HuH-7.5 (cell line): ENCODE measurements at places on chromosomes 6 and 20.
A peak's percentile ranks its signal among the peaks of the same experiment; 100 is the strongest.

- DNase-seq = no peak
Measured at GRCh38 chr6:167566711-167567141, 241.8 kb downstream of the TTLL2 start.

- DNase-seq = no peak
Measured at GRCh38 chr20:58618351-58619076, 32.6 kb upstream of the STX16 start.

- no peak for DNase-seq
Measured at GRCh38 chr6:47117314-47117713, 75.2 kb upstream of the ADGRF1 start.

GRCh38 chr20:22430154-22430745 is 154.1 kb downstream of the FOXA2 start:
- DNase-seq = peak; percentile 59

DNA sequence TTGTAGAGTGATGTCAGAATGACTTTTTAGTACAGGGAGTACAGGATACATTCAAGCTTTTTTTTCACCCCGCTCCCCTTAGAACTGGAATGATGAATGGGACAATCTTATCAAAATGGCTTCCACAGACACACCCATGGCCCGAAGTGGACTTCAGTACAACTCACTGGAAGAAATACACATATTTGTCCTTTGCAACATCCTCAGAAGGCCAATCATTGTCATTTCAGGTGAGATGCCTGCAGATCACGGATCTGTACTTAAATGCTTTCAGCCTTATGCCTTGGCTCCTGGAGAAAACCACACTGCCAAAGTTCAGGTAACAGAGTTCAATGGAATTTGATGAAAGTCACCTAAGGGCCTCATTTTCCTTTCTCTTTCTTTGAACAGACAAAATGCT is 8.5 kb downstream of the TNFAIP3 start:
- DNase-seq = no peak

DNA sequence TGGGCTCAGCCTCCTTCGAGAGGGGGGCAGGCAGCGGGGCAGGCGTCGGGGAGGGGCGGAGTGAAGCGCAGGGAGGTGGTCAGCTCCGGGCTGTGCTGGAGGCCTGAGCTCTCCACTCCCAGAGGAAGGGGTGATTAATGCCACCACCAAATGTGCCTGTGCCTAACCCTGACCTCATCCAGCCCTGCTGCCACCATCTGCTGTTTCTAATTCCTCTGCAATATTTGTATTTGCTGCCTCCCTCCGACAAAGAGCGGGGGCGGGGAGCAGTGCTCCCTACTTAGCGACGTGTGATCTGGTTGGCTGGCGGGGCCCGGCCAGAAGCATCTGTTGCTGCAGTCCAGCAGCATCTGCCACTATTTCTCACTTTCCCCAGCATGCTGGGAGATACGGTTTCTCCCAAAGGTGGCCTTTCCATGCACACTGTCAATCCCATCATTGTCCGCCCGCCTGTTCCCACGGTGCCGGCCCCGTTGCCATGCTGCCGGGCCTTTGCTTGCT is 47.0 kb downstream of the DLL1 start:
- no peak for DNase-seq

DNA sequence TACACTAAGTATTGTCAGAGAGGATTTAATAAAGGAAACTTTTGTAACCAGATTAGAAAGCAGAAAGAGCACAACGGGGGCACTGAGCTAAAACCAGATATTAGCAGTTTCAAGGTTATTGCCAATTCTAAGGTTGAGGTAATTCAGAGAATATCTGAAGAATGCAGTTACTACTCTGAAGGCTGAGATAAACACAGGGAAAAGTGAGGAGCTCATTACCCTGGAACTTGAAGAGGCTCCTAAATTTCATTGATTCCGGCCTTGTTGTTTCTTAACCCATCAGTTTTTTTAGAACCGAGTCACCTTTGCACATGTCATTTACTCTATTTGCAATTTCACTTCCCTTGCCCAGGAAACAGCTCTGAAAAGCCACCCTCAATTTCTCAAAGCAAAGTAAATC is 72.4 kb upstream of the BTBD3 start:
- no peak for DNase-seq

GRCh38 chr6:18412068-18412467 is 24.9 kb downstream of the RNF144B start:
- no peak for DNase-seq

GRCh38 chr6:137307163-137307854 is 88.1 kb upstream of the IFNGR1 start:
- DNase-seq = no peak

- DNase-seq = no peak
Measured at GRCh38 chr6:43827898-43828297, 57.9 kb downstream of the VEGFA start.

GRCh38 chr6:150881911-150882481 is 16.5 kb downstream of the MTHFD1L start:
- DNase-seq = peak; percentile 31

DNA sequence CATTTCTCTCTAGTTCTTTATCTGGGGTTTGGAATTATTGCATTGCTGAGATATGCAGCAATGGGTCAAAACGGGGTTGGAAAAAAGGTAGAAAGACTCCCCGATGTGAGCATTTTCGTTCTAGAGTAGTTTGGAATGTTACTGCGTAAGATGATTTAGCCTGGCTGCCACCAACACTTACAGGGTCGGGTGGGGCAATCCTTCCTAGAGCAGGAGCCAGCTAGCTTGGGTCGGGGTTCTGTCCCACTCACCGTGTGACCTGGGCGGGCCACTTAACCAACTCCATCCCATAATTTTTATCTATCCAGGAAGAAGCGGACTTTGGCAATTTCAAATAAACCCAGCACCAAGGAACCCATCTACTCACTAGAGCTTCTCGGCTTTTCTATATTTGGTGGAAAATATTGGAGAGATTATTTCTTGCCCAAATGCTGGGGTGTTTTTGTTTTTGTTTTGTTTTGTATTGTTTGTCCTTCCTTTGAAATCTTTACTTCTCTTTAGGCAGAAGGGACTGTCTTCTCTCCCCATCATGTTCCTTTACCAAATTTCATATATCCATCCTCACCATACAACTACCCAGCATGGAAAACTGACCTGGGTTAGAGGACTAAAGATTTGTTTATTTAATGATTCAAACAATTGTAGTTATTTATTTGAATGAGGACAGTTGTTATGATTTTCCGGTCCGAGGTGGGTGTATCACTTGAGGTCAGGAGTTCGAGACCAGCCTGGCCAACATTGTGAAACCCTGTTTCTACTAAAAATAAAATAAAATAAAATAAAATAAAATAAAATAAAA is 72.4 kb downstream of the GPX5 start:
- no peak for DNase-seq

DNA sequence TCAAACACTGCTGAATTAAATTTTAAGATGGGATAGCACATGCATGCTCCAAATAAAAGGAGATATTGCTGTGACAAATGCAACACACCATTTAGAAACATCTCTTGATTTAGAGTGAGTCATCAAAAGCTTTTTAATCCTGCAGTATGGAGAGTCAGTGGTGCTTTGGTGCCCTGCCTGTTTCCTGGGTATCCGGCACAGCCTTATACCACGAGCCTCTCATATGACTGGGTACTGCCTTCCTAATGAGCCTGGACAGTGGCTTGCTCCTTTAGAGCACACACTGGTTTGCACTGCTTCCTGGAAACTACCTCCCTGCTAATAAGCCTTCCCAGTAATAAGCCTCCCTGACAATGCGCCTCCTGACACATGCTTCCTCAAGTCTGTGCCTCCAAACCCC is 65.3 kb upstream of the KCNK16 start:
- no peak for DNase-seq

- no peak for DNase-seq
Measured at GRCh38 chr6:142914937-142915697, 29.9 kb downstream of the HIVEP2 start.

DNA sequence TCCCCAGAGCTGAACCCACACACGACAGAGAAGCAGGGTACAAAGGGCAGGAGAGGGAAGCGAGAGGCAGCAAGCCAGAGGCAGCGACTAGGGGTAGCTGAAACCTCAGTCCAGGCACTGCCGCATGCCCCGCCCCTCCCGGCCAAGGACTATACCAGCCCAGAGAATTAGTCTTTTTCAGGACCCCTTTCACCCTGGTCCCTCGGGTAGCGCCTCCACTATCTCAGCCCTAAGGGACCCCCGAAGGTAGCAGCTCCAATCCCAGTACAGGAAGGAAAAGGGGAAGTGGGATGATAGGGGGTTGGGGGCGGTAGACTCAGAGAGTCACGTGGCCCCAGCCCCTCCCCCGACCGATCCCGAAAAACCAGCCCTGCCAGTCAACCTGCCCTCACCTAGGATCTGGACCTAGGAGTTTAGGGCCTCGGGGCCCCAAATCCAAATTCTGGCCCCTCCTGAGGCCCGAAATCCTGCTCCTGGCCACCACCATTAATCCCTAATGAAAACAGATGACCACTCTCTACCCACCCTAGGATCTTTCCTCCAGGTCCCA is 1.3 kb downstream of the RGL2 start:
- DNase-seq = peak; percentile 34

DNA sequence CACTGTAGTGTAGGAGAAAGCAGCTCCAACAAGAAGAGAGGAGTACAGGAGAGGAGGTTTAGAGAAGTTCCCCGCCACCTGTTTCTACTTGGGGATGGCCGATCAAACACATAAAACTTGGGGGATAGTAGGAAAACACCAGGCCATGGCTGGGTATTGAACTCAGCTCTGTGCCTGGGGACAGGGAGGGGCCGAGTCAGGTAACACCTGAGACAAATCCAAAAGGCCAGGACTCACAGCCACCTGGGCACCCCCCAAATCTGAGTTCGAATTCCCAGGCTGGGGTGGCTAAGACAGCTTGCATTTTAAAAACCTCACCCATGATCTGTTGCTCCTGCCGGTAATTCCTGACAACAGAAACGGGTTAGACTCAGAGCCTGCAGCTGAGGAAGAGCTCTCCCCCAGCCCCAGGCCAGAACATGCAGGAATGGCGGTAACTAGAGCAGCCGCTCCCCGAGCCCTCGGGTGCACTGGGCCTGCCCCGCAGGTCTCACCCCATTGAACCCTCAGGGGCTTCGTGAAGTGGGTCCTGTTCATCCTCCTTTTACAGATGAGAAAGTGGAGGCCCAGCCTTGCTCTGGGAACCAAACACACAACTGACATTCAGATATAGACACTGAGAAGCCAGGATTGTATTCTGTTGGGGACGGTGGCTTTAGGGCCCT is 61.0 kb downstream of the TCP11 start:
- no peak for DNase-seq

DNA sequence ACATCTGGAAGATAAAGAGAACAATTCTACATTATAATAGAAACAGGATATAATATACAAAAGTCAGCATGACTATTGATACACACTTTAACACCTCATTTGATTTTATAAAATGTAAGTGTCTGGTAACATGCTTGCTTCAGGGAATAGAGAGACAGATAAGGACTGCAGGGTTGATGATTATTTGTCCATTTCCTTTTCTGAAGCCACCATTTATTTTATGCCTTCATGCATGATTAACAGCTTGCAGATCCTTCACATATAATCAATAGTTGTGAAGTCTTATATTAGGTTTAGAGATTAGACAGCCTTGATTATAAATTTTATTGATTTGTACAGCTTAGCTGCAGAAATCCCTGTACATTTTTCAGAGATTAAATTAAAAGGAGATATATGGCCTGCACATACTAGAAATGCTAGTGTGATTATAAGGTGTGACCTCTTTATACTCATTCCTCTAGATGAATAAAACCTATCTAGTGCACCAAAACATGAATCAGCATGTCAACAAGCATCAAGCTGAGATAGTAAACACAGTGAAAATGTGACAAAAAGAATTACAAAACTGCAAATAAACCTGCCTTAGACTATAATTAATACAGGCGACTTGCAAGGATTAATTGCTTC is 198.8 kb upstream of the THEMIS start:
- no peak for DNase-seq

DNA sequence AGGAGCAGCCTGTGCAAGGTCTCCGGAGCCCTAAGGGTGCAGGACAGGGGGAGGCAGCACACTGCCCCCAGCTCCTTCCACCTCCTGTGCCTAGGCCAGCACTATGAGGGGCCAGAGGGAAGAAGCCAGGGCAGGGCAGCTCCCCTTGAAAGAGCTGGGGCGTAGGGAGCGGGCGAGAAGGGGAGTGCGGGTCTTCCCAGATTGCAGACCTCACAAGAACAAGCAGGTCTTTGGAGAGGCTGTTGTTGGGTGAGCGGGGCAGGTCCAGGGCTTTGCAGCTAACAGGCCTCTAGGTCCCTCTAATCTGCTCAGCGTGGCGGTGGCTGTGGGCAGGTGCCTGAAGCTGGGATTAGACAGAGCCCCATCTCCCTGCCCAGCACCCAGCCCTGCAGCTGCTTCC is 22.4 kb upstream of the CST1 start:
- no peak for DNase-seq

- no peak for DNase-seq
Measured at GRCh38 chr20:46305331-46305972, 2.8 kb downstream of the CDH22 start.

GRCh38 chr6:34243901-34244884 is 4.6 kb downstream of the SMIM29 start:
- no peak for DNase-seq

DNA sequence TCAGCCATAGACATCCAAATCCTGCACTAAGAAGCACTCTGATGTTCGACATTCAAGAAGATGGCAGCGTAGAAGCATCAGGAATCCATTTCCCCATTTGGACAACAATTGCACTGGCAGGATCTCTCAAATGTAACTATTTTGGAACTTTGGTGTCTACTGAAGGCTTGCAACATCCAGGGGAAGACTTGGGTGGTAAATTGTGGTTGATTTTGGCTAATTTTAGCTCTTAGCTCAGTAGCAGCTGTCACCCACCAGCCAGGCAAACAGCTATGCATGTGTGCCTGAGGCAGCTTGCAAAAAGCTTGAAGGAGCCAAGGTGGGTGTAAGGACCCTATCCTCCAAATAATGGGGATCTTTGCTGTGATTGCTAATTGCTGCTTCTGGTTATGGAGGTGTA is 35.1 kb upstream of the PPP1R3G start:
- DNase-seq = no peak

DNA sequence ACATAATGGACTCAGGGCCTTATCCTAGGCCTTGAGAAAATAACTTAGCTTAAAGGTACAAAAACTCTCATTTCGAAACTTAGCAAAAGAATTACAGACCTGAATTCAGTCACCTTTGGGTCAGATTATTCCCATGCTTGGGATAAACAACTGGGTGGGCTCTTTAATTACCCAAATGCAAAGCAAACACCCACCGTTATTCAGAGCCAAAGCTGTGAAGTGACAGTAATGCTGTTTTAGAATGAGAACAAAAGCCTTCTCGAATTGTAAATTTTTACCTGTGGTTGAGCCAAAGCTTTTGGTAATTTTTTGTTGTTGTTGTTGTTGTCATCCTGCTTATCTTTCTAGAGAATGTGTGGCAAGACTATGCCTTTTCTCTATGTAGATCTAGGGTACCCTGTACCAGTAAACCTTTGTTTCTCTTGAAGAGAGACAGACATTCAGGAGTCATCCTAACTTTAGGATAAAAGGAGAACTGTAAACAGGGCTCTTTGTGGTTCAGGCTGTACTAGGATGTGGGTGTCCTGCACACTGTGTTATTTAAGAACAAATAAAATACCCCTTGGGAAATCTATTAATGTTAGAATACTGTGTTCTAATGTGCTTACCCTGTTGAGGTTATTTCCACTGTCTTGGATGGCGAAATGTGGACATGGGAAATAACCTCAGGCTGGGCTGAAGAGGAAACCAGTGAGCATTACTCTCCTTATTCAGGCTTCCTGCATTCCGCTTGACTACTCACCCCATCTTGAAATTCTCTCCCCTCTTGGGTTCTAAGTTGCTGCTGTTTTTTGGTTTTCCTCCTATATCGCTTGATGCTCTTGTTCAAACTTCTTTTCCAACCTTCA is 480.7 kb downstream of the CD83 start:
- no peak for DNase-seq
